ENCODE measurements at places on chromosomes 6 and 20.

GRCh38 chr6:52515219-52515960, 61.5 kb downstream of the TRAM2 start:
- DNase-seq: no peak

- no peak for DNase-seq
These were observed 285.4 kb upstream of the FLRT3 start for GRCh38 chr20:14622796-14623195.

- no peak for DNase-seq
These were observed 39.1 kb upstream of the SGK1 start for GRCh38 chr6:134357022-134357487.

DNA sequence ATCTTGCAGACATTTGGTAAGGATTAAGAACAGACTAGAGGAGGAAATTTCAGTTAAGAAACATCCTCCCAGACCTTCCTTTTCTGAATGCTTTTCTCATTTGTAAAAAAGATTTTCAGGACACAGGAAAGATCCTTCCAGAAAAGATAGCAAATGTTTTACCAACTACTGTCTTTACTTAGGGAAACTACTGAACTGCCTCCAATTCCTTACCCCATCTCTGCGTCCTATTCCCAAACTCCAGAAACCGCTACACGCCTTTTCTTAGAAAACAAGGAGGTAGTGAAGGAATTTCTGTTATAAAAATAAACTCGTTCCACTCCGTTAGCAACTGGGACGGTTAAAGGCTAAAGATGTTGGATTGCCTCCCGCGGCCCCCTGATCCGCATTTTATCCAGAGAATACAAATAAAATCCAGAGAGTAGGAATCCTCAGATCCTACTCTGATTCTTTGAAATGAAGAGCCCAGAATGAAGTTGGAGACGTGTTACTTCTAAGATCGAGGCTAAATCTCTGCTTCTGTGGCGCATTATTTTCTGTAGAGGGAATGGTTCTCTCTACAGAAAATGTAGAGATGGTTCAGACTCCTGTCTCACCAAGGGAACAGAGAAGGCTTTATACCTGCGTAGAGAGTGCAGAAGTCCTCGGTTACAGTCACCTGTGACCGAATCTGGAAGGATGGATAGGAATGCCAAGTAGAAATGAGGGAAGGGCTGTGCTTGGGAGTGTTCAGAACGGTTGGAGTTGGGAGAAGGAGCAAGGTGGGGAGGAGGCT, 133.0 kb downstream of the GPX5 start:
- no peak for DNase-seq

DNA sequence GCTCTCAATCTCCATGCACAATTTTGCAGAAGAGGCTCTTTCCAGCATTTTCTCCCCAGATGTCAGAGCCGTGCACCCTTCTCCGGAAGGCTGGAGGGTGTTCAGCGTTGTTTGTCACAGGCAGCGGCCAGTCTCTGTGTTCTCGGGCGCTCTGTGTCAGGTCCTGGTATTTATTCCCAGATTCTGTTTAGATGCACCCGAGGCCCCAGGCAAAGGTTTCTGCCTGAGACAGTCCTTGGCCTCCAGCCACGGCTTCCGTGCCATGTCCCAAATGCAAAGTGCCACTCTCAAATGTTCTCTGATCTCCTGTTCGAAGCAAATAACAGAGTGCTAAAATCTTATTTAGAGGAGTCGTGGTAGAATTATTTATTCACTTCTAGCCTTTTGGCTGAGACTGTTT, 140.3 kb upstream of the AGPAT4 start:
- no peak for DNase-seq

DNA sequence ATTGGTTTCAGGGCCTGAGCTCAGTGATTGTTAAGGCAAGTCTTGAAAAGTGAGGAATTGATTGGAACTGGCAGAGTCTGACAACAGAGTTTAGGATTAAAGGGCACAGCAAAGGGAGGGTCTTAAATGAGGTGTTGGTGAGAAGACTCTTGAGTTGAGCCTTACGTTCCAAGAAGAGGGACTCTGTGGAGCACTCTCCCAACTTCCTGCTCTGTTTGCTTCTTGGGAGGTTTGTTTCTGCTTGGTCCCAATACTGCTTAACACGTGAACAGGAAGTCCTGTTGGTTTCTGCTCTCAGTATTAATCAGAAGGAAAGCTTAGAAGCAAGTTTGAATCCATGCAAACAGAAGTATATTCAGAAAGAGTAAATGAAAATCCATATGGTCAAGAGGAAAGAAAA, 15.6 kb upstream of the SYNDIG1 start:
- DNase-seq: no peak

- no peak for DNase-seq
These were observed 56.3 kb downstream of the KCNS1 start for GRCh38 chr20:45044601-45045000.

- no peak for DNase-seq
These were observed 1.8 kb downstream of the CTSA start for GRCh38 chr20:45892828-45893500.

- no peak for DNase-seq
These were observed 506.6 kb downstream of the RNF144B start for GRCh38 chr6:18893540-18894269.

- DNase-seq: no peak
These were observed 97.7 kb upstream of the KCNQ5 start for GRCh38 chr6:72524011-72524645.

- no peak for DNase-seq
These were observed 313.6 kb downstream of the ALDH8A1 start for GRCh38 chr6:134636186-134636799.

DNA sequence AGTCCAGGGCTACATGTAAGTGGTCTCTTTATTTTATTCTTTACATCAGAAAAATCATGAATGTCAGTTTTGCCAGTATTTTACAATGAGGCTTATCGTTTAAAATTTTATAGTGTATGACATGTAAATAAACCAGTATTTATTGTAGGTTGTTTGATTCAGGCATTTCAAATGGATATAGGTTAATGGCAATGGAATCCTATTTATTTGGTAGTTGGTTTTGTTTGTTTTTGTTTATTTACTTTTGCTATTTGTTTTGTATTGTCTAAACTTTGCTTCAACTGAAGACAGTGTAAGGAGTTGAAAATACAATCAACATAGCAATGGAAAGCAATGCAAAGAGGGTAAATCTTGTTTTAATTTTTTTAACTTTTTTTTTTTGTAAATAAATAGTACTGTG, 119.0 kb upstream of the SAMD5 start:
- DNase-seq: no peak

DNA sequence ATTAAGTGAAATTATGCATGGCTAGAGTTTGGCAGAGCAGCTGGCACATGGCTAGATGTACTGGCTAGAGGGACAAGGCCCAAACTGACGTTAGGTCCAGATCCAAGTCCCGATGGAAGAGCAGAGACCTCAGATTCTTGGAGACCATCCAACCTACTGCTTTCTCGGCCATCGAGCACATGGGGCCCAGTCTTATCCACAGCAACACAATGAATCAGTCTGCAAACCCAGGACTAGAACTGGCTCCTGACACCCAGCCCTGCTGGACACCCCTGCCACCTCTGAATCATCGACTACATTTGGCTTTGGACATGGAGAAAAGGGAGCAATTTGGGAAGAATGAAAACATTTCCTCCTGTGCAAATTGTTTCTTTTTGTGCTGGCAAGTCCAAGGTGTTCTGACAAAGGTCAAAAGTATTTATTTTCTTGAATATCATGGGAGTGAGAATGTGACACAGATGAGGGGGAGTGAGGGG, 23.9 kb upstream of the YWHAB start:
- DNase-seq: peak; percentile 14

GRCh38 chr20:38418509-38419204, 16.5 kb downstream of the SNHG17 start:
- DNase-seq: no peak

- DNase-seq: no peak
These were observed 23.6 kb downstream of the TFAP2A start for GRCh38 chr6:10391299-10391630.

DNA sequence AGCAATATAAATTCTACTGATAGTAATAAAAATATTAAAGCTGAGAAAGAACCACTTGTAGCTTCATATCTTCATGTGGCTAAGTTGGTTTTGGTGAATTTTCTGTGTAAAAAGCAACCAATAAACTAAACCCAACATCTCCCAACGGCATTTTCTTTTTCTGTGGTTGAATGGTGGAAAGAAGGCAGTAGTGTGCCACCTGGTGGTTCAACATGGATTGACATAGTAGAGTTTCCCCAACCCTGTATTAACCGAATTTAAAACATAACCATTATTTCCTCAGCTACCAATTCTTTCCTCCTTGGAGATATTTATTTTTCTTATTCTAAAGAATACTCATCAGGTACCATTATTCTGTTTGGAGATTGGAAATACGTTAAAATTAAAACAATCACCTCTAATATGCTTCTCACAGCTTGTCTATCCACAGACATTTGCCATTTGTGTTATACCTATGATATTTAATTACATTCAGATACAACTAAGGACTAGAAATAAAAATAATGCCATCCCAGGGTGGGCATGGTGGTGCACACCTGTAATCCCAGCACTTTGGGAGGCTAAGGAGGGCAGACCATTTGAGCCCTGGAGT, 117.1 kb upstream of the EEF1E1 start:
- peak; percentile 20 for DNase-seq

Data from AG09309 (cell line).